AG09309 (cell line): ENCODE measurements at places on chromosomes 11 and 22.

- DNase-seq: no peak
These were observed 35.9 kb downstream of the RPL3 start for GRCh38 chr22:39283322-39284141.

DNA sequence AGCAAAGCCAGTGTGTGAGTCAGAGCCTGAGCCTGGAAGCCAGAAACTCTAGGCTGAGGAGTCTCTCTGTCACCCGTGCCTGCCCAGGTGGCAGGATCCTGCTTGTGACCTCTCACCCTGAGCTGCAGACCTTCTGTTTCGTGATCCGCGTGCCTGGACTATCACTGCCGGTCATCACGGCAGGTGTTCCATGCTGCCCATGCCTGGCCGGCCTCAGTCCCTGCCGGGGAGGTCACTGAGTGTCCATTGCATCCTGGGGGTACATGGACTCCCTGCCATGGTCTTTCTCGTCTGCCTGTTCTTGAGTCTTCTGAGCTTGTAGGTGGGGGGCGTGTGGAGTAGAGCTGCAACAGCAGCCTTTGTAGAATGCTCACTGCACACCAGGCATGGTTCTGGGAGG is 1032.4 kb downstream of the TBC1D22A start:
- no peak for DNase-seq

GRCh38 chr22:29702931-29703501 is 16.8 kb upstream of the CABP7 start:
- DNase-seq: no peak

GRCh38 chr11:86775361-86775760 is 25.0 kb upstream of the PRSS23 start:
- no peak for DNase-seq

GRCh38 chr11:69010964-69011623 is 2.0 kb downstream of the MRGPRF start:
- DNase-seq: peak; percentile 46

- no peak for DNase-seq
These were observed 12.3 kb downstream of the GUCD1 start for GRCh38 chr22:24542641-24543040.

DNA sequence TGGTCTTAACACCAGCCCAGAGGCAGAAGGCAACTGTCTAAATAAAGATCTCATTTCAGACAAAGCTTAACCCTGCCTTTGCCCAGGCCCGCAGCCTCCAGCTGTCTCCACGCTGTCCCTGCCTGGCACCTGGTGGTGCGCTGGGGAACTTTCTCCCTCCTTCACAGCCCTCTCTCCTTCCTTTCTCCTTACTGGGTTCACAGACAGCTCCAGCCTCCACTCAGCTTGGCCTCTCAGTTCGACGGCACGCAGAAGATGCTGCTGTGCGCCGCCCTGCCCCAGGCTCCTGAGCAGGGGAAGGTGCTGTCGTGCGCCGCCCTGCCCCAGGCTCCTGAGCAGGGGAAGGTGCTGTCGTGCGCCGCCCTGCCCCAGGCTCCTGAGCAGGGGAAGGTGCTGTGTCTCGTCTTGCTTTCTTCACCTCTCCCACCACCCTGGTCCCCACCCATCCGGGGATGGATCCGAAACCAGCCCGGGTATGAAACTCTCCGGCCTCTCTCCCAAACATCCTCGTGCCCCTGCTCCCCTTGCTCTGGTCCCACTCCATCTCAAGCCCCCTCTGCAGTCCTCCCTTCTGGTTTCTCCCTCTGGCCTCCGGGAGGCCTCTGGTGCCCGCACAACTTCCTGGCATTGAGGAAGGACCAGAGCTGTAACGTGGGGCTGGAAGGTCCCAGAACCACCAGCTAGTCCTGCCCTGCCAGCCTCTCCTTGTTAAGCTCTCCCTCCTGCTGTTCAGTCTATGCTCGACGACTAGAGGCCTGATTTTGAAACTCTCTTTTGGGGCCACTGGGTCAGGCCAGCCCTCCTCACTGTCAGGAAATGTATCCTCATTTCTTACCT is 22.9 kb upstream of the JAM3 start:
- DNase-seq: no peak

GRCh38 chr11:21921151-21921550 is 271.7 kb upstream of the ANO5 start:
- no peak for DNase-seq

DNA sequence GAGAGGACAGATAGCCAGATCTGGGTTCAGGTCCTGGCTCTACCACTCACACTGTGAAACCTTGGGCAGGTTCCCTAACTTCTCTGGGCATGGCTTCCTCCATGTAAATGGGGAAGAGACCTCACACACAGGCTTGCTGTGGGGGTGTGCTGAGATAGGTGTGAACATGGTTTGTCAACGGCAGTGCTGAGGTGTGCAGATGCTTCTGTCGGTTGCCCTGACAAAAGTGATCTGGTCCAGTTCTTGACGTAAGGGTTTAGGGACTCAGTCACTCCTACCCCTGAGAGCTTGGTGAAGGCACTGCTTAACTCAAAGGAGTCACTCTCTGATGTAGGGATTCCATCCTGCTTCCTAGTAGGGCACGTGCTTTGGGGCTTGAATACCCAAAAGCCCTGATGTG is 2.0 kb downstream of the C1QTNF4 start:
- no peak for DNase-seq

- DNase-seq: no peak
These were observed 57.6 kb downstream of the KREMEN1 start for GRCh38 chr22:29130476-29130875.

DNA sequence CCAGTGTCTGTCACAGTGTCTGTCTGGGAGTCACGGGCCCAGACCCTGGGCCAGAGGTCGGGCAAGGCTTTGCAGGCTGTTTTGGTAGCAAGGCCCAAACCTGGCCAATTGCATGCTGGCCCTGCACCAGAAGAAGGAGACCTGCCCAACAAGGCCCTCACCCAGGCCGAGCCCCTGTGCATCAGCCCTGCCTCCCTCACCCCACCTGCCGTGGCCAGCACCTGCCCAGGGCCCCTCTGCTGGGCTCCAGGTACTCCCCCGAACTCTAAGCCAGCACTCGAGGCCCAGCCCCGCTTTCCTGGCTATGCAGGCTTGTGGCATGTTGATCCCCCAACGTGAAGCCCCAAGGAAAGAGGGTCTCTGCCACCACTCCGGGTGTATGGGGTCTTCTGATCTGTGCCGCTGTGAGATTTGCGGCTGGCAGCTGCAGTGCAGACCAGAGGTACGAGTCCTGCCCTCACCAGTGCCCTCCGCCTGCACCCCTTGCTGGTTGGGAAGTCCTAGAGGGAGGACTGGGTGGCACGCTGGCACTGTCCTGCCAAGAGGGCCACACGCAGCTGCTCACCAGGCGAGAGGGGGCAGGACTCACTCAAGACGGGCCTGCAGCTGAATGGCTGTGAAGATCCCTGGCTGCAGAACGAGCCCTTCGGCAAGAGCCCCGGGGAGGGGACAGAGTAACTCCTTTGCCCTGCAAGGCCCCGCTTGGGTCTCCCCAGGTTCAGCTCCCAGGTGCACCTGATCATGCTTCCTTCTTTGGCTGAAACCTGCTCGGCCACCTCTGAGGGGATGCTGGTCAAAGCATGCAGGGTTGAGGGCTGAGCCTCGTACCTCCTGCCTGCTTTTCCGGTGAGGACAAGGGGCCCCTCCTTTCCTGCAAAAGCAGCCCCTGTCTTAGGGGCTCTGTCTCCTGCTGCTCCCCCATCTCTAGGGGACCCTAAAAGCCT is 6.7 kb upstream of the SEPTIN5 start:
- no peak for DNase-seq

DNA sequence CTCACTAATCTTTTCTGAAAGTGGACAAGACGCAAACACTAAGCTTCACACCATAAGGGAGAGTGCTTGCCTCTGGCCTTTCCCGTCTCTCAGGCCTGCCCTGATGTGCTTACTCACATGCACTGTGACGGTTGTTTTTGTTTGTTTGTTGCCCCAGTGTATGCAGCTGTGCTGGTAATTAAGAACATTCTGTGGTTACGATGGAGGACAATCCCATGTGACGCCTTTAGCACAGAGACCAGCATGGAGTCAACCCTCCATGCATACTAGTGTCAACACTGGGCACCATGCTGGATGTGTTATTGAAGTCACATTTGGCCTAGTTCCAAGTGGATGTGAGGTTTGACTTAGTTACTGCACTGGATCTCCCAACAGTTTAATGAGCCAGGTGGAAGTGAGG is 27.8 kb upstream of the CDON start:
- DNase-seq: no peak

- peak; percentile 99 for DNase-seq
These were observed 99.4 kb upstream of the BLID start for GRCh38 chr11:122215244-122215992.

GRCh38 chr11:1267441-1268100 is 41.9 kb downstream of the TOLLIP start:
- no peak for DNase-seq

DNA sequence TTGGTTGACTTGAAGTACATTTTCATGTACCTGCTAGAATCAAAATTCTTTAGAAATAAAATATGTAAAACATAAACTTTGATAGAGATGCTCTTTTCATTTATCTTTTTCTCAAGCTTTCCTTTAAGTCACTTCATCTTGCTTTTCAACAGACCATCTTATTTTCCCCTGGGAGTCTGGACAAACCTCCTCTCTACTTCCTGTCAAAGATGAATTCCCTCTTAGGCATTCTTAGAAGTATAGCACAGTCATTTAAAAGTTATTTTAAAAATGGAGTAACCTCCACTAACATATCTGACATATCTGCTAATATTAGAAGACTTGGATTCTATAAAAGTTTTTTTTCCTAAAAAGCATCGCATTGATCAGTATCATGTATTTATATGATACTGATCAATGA is 84.8 kb upstream of the PAX6 start:
- no peak for DNase-seq

DNA sequence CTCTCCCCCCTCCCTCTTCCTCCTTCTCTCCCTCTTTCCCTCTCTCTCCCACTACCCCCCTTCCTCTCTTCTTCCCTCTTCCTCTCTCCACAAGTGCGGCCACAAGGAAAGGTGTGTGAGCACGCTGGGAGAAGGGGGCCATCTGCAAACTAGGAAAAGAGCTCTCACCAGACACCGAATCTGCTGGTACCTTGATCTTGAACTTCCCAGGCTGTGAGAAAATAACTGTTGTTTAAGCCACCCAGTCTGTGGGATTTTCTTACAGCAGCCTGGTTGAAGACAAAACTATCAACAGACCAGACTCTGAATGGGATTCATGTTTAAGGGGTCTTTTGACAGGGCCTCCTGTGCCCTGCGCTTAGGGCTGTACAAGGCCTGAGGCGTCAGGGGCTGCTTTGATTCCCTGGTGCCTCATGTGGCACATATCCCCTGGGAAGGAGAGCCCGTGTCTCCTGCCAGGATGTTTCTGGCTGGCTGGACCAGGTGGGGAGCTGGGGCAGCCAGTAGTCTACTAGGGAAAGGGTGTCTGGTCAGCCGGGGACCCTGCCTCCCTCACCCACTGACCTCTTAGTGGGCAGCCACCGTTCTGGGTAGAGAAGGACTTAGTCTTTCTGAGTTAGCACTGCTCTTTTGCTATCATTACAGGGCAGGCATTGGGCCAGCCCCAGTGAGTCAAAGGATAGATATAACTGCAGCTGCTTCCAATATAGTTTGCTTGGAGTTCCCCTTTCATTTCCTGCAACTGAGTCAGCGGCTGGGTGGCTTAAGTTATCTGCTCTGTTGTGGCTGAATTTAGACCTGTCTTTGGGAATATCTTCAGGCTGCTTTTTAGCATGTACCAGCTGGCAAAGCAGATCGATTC is 6.2 kb downstream of the PANX1 start:
- no peak for DNase-seq

DNA sequence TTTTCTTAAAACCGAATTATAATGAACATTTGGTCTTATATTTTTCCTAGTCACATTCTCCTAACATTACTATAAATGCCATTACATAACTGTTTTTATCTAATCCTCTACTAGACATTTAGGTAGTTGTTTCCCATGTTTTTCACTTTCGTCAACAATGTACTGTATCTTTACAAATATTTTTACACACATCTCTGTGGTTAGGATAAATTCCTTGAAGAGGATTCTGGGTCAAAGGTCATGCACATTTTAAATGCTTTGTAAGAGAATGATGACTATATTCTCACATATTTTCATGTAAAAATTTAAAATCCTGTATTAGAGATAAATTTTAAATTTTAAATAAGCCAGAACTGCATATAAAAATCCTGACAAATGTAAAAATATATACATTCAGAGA is 61.3 kb upstream of the CLNS1A start:
- DNase-seq: no peak
